ENCODE measurements at places on chromosomes 16 and 17.

- peak; percentile 62 for DNase-seq
Measured at GRCh38 chr17:40450175-40450574, 6.9 kb downstream of the IGFBP4 start.

DNA sequence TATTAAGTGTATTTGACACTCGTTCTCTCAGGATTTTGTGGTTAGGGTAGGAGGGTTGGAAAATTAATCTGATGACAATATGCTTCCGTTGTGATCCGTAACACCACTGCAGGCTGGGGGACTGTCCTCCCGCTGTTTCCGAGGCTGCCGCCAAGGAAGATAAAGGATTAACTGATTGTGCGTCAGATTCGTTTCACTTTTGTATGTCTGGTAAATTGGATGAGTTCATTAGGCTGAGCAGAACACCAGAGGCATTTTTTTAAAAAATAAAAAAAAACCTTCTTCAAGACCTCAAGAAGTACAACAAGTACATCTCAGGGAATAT, 486.7 kb upstream of the SALL1 start:
- DNase-seq, result no peak

- no peak for DNase-seq
Measured at GRCh38 chr17:38872671-38873385, 3.0 kb downstream of the LASP1 start.

GRCh38 chr17:59347975-59348391, 16.5 kb downstream of the YPEL2 start:
- no peak for DNase-seq

DNA sequence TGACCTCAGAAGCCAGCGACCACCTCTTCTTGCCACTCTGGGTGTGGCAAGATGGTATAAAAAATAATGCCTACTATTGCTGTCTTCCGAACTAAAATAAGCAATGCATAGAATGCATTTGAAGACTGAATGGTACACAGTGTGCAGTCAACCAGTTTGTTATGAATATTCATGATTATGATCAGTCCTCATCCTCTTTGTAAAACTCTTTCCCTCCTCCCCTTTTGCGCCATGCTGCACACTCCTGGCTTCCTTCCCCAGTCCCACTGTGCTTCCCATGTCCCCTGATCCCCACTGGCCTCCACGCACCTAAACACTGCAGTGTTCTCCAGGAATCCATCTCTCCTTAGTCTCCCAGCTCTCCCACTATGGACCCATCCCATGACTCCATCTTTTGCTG, 348.0 kb downstream of the SOX9 start:
- no peak for DNase-seq

DNA sequence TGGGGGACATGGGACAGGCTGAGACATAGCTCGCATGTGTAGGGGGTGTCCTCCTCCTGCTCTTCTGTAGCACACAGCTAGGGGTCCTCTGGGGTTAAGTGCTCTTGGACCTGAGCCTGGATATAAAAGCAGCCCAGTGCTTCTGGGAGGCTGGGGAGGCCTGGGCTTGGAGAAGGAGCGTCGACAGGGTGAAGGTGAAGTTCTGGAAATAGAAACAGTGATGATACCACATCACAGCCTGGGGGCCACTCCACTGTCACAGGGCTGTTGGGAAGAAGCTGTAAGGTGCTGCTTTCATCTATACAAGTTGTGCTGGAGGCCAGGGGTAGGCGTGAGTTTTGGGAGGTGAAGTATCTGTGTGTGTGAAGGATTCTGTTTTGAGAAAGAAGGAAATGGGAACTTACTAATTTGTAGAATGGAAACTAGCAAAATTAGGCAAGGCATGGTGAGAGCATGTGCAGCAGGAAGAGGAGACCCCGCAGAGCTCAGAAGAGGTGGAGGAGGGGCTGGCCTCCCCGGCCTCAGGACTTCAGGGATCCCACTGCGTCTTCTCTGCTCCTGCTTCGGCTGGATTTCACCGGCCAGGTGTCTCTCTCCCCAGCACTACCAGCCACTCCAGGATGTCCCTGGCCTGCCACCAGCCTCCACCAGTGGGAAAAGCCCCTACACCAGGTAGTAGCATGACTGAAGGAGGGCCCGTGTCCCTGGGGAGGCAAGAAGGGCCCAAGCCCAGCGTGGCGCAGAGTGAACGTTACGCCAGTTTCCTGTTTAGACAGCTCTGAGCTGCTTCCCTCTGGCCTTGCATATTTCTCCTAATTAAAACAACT, 19.4 kb downstream of the PLCG2 start:
- DNase-seq, result no peak

DNA sequence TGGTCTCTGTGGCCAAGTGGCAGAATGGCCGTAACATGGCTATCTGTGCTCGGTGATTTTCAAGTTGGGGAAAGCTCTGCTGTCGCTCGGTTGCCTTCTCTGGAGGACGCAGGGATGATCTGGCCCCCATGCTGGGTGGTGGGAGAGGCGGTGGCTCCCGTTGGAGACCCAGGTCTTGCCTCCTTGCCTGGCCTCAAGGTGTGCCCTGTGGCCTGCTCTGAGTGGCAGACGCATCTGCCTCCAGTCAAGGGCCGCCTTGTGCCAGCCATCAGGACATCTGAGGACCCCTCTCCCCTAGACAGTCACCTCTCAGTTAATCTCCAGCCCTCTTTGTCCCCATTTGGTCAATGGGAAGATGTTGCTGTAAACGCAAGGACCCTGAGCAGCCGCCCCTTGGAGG, 165.9 kb downstream of the CCDC182 start:
- DNase-seq, result no peak

DNA sequence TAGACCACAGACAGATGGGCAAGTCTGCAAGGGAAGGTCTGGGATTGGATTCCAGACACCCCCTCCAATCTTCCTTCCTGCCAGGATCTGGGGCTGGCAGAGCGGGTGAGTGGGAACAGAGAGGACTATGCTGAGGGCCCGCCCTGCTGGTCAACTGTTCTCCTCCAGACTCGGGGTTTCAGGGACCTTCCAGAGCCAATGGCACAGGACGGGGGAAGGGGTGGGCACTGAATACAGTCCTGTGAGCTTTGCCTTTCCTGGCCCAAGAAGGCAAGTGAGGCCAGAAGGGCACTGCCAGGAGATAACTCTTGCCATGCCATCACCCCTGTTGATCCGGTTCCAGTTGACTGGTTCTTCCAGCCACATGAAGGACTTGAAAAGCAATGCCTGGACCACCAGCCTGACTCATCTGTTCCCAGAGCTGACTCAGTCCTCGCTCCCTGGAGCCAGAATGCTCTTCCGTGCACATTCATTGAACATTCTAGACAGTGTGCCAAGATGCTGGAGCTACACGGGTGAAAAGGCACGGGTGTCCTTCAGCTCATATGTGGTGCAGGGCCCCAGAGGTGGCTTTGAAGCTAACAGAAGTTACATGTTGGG, 533 bp upstream of the MEFV start:
- DNase-seq, result no peak

- DNase-seq, result no peak
Measured at GRCh38 chr17:36135465-36135864, 31.8 kb downstream of the CCL4 start.

- DNase-seq, result no peak
Measured at GRCh38 chr16:8675183-8676159, 1.1 kb downstream of the ABAT start.

DNA sequence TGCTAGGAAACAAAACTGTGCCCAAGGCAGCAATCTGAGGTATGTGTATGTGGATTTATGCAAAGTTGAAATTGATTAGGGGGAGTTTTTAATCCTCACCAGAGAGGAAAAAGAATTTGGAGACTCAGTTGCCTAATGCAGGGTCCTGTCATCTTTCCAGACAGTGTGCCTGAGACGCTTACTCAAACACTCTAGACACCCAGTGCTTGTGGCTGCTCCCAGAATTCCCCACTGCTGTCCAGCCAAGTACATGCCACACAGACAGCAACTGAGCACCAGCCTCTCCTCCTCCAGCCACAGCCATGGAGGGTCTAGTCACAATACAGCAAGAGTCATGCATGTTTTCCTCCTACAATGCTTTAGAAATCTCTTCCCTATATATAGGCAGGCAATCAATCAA, 118.1 kb downstream of the HIC1 start:
- DNase-seq, result no peak

- DNase-seq, result no peak
Measured at GRCh38 chr17:40349477-40349894, 15.1 kb downstream of the GJD3 start.

DNA sequence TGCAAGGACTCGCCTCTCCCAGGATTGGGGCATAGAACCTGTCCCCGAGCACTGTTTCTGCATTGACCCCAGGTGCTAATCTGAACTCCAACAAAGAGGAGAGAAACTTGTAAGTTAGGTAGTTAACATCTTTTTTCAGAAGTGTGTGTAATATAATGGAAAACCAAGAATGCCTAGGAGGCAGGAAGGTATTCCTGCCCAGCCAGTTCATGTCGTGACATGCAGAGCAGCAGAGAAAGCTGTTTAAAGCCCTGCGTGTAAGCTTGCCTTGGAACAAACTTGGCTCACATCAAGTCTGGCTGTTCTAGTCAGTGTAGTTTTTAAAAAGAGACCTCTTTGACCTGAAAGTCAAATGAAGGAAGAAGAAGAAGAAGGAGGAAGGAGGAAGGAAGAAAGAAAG, 2.1 kb upstream of the GNA13 start:
- no peak for DNase-seq

GRCh38 chr16:27690608-27691007, 140.7 kb downstream of the KATNIP start:
- DNase-seq, result peak; percentile 21

GRCh38 chr17:73986641-73987177, 216.8 kb upstream of the RPL38 start:
- no peak for DNase-seq

DNA sequence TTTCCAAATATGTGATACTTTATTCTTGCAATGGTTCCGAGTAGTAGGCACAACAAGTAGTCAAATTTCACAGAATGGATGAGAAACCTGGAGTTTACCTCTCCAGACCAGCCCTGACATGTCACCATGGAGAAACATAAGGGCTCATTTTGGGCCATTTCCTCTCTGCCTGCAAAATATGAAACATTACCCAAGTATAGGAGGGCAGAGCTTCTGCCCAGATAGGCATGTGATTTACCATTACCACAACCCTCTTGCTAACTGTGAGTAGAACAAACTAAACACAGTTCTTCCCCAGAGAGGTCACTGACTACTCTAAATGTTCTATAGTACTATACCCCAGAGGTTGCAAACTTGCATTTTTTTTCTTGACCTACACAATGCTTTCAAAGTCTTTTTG, 15.7 kb upstream of the KPNB1 start:
- no peak for DNase-seq

DNA sequence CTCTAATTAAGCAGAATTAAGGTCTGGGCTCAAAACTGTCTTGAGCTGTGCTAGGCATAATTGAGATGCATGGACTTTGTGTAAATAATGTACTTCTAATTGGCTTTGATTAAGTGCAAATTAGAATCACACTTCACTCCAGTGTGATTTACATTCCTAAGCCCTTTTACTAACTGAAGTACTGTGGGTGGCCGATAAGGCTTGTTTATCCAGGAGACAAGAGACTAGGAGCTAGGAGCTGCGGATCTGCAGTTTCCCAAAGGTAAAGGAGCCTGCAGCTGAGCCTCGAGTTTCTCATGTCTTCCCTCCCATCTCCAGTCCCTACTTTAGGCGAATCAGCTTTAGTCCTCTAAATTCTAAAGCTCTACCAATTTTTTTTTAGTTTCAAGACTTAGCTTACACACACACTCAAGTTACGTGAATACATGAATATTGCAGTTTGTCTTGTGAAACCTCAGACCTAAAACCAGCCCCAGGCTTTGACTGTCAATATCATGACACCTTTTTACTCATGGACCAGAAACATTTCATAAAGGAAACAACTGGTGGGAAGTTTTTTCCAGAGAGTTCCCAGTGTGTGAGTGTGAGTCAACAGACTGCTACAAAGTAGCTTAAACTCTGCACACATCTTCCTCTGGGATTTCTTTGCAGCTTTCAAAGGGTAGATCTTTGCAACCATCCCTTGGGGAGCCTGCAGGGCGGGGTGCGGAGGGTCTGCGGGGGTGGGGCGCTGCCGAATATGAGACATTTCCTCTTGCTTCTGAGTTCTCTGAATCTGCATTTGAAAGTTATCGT, 113.9 kb upstream of the TBX2 start:
- no peak for DNase-seq

DNA sequence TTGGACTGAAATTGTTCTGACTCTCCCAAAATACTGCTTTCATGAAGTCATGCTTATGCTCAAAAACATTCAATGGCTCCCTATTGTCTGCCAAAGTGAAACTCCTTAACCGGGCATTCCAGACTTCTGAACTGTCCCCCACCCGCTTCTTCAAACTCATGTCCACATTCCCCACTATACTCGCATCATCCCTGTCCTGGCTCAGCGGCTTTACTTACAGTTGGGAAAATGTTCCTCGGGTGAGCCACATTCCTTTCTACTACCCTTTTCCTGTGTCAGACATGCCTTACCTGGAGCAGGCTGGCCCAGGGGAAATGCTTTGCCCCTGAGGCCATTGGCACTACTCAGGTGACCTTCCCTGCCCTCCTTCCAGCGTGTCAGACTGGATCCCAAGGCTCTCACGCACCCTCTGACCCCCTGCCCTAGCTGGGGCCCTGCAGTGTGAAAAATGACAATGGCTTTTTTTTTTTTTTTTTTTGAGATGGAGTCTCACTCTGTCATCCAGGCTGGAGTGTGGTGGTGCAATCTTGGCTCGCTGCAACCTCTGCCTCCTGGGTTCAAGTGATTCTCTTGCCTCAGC, 5.3 kb downstream of the CYGB start:
- no peak for DNase-seq

DNA sequence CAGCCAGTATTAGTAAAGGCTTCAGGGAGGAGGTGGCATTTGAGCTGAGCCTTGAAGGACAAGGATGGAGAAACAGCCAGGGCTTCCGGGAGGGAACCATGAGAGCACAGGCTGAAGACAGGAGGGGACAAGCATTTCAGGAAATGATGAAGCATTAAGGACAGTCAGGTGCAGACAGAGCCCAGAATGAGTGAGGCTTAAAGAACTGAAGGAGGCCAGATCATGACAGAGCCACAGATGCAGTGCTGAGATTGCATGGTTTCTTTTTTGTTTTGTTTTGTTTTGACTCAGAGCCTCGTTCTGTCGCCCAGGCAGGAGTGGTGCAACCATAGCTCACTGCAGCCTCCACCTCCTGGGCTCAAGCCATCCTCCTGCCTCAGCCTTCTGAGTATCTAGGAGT, 211.5 kb downstream of the SOX9 start:
- DNase-seq, result no peak

DNA sequence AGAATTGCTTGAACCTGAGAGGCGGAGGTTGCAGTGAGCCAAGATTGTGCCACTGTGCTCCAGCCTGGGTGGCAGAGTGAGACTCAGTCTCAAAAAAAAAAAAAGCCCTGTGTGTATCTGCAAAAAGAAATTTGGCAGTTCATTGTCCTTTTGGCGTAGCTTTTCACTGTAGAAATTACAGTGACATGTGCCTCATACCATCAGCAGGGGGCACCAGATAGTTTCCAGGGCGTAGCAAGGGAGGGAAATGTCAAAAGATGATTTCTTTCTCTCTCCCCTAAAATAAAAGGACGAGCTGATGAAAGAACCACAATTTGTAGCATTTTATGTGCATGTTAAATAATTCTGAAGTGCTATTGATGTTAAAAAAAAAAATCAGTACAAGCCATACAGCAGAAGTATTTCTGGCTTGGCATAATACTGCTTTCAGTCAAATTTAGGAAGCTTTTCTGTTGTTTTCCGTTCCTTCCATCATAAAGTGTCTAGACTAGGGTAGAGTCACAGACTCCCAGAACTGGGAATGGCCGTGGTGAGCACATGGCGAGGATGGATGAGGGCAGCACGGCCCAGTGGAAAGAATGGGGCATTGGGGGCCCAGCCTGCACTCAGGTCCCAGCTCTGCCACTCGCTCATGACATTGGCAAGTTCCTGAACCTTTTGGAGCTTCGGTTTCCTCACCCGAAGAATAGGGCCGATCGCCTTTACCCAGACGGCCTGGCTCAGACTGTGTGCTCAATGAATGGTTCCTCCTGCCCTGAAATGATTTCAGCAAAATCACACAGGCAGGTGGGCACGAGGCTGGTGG, 59.8 kb upstream of the RPH3AL start:
- DNase-seq, result peak; percentile 21
